ENCODE measurements at places on chromosomes 16 and 17. TPM values are rescaled to one million over a fixed set of nuclear protein-coding genes. Genes with fewer than 3 reads are reported as not detected.

DNA sequence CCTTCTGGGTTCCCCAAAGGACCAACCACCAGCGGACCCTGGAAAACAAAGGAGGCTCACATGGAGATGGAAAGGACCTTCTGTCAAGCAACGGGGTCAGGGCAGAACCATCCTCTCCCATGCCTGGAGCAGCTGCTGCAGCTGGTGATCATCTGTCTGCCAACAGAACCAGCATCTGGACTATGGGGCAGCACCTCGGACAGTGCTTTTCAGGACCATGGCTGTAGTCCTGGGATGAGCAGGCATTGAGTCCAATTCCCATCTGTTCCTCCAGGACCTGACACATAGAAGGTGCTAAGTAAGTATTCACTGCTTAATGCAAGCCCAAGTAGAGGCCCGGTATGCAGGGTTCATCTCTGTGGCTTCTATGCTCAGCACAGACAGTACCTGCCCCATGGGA, 304.7 kb downstream of the XYLT1 start:
- no peak for DNase-seq

DNA sequence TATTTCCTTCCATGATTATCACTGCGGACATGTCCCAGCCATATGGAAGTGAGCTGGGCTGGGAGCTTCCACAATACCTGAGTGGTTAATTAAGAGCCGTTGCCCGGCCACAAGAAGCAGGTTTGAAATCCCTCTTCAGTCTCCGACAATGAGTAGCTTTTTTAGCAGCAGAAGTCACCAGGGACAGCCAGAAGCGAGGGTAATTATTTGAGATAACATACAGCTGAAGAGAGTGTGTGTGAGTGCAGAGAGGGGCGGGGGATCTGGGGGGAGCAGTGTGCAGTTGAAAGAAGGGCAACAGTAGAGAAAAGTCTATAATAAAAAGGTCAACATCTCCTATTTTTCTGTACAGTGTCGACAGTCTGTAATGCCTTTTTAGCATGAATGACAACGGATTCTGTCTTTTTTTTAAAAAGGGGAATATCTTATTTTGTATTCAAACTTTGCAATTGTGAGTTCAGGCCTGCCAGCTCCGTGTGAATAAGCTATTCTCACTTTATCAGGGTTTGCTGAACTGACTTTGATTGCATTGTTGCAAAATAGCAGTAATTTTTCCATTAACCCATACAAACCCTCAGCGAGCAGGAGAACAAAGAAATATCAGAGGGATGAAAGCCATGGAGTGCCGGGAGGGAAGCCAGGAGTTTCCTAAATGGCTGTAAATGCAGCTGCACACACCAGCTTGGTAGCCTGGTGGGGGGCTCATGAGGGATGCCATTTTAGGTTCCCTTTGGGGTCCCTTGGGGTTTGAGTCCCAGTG, 220.3 kb upstream of the IRX3 start:
- no peak for DNase-seq

GRCh38 chr16:270381-271255, 5.1 kb downstream of the RGS11 start:
- no peak for DNase-seq

GRCh38 chr16:89910717-89911354, 7.8 kb upstream of the MC1R start:
- no peak for DNase-seq

TTYH2 gene
- total RNA-seq = 15.6 TPM

MT1A gene
- 104 TPM for total RNA-seq
